Renal pelvis (tissue), 12 donors: ENCODE measurements at places on chromosomes 7 and 10. TPM values are rescaled to one million over a fixed set of nuclear protein-coding genes. Genes with fewer than 3 reads are reported as not detected.

SPAM1 gene
- not detected for polyA plus RNA-seq

SGMS1 gene
- 53.0 TPM for polyA plus RNA-seq

PDE6C gene
- polyA plus RNA-seq: 1.7 TPM

DNA sequence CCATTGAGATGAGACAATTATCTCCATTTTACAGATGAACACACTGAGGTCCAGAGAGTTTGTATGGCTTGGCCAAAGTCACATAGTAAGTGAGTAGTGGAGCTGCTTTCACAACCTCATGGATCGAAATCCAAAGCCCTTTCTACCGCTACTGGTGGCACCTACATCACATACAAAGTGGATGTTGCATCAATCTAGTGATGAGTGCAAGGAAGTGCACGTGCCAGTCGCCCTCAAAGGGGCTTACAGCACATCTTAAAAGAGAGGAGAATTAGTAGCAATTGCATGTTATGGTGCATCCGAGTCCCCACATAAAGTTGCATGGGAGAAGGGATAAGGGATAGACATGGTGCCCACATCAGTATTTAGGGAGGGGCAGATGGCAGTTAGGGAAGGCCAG lies 31.0 kb upstream of the GPR26 start:
- DNase-seq: no peak

GRCh38 chr7:68547181-68547580 lies 1051.1 kb upstream of the AUTS2 start:
- no peak for DNase-seq

GRCh38 chr10:46251857-46252847 lies 34.6 kb upstream of the ANTXRL start:
- no peak for DNase-seq

- DNase-seq: no peak
These were observed 46.9 kb upstream of the SFMBT2 start for GRCh38 chr10:7457478-7458316.

PDK4 gene
- 17.6 TPM for polyA plus RNA-seq

RAPGEF5 gene
- 32.0 TPM for polyA plus RNA-seq

DNA sequence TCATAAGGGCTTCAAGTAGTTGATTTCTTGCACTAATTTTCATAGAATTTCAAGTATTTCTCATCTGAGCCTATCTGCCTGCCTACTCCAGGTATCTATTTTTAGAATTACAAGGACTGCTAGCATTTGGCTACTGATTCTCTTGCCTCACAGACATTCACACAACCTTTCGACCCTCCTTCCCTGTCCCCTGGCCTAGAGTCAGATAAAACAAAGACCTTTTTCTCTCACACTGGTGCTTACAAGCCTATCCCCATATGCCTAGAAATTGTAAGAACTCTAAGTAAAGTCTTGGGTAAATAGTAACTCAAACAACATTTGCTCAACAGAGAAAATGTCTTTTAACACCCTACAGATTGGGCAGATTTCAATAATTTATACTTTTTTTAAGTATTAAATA lies 6.3 kb downstream of the GPAM start:
- DNase-seq: no peak

- no peak for DNase-seq
These were observed 11.6 kb downstream of the ABCA13 start for GRCh38 chr7:48182718-48183369.

DNA sequence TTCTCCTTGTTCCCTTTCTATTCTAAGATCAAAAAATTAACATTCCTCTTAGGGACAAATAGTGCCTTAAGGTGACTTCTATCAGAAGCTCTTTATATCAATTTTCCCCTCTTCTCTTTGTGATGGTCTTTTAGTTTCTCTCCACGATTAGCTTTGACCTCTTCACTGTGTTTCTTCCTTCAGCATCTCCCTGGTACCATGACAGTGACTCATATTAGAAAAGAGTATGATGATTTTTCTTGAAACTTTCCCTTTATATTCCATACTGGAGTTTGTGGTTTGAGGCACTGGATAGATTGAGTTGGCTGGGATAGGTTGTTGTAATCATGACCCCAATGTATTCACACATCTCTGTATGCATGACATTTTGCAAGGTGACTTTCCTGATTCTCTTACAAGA lies 335.6 kb upstream of the GLI3 start:
- no peak for DNase-seq

CDK14 gene
- polyA plus RNA-seq: 29.1 TPM

SPDYE1 gene
- 0.40 TPM for polyA plus RNA-seq

INPP5A gene
- 31.5 TPM for polyA plus RNA-seq

DNA sequence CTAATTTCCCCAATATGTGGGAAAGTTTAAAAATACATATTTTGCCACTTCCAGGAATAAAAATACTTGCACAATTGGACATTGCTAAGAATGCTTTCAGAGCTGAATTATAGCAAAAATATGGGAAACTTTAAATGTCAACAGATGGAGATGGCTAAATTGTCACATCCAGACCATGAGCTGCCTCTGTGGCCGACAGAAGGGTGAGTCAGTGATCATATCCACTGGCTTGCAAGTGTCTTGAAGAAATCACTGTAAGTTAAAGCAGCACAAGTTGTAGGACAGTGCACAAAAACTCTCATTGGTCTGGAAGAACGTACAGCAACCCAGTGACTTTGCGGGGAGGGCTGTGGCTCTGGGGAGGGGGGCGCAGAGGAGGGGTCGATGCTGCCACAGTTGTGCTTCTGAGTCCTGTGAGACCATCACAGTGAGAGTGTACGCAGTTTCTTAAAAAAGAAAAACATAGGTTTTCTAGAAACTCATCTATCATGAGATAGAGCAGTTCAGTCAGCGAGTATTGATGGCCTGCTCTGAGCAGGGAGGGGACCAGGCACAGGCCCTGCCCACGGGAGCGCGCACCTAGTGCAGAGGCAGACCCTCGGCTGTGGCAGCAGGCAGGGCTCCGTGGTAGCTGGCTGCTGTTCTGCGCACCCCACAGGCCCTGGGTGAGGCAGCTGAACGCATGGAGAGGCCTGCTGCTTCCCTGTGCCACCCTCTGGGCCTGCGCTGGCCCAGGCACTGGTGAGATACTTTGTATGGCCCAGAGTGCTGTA lies 25.5 kb downstream of the LRRC27 start:
- no peak for DNase-seq

DNA sequence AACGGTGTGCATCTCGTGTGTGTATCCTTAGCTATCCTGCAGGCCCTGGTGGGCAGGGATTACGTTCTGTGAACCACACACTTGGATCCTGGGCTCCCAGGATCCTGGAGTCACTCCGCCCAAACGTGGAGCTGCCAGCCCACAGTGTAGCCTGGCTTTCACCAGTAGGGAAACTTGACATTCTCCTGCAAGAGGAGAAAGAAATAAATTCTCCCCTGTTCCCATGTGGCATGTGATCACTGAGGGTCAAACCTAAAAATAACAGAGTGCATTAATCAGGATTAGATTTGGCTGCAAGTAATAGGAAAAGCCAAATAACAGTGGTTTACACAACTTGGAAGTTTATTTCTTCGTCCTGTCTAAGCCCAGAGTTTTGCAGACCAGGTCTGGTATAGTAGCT lies 32.3 kb downstream of the PALD1 start:
- no peak for DNase-seq

- DNase-seq: no peak
These were observed 19.8 kb upstream of the ALOX5 start for GRCh38 chr10:45354261-45354660.

GRCh38 chr10:5897504-5897903 lies 7.5 kb downstream of the FBH1 start:
- DNase-seq: no peak

C7orf33 gene
- polyA plus RNA-seq: not detected

RFC2 gene
- 37.8 TPM for polyA plus RNA-seq

SLC13A1 gene
- 25.5 TPM for polyA plus RNA-seq

RSBN1L gene
- polyA plus RNA-seq: 33.0 TPM

CTTNBP2 gene
- 32.1 TPM for polyA plus RNA-seq

- DNase-seq: no peak
These were observed 254.8 kb downstream of the HGF start for GRCh38 chr7:81515009-81515408.

GRCh38 chr10:46557319-46558121 lies 1.1 kb upstream of the GPRIN2 start:
- no peak for DNase-seq

GRCh38 chr10:20396205-20396604 lies 500.9 kb downstream of the NEBL start:
- DNase-seq: no peak

DNA sequence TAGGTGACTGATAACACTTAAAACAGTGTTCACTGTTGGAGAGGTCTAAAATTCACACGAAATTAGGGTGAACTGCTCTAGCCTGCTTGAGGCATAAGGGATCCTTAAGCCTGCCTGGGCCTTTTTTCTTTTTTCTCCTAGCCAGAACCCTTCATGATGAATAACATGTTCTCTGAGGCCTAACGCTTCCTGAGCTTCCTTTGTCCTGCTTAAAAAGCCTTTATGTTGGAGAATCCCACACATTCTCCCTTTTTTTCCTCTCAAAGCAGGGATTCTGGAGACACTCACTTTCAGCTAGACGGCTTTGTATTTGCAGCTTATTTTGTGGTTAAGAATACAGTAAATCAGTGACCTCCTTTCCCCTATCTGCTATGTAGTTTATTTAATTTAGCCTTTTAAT lies 354.7 kb upstream of the PHF14 start:
- no peak for DNase-seq

- no peak for DNase-seq
These were observed 83.9 kb upstream of the SDK1 start for GRCh38 chr7:3217166-3217565.

- DNase-seq: no peak
These were observed 15.8 kb downstream of the CNPY1 start for GRCh38 chr7:155530601-155531000.

GRCh38 chr7:37494926-37495325 lies 46.3 kb upstream of the ELMO1 start:
- no peak for DNase-seq

UPK3B gene
- 5.8 TPM for polyA plus RNA-seq

DNA sequence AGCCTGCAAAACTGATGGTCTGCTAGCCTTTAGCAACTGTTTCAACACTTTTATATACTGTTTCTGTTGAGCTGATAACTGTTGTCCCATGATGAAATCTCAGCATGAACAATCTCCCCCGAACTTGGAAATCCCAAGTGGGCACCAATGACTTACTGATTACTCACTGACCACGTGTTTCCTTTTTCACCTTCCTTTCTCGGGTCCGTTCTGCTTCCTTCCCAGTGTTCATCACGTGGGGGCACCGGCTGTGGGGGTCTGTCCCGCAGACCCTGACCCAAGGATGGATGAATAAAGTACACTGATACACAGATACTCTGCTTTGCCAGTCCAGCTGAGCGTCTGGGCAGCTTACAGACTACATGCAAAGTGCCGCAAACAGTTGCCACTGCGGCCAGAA lies 39.0 kb upstream of the RASGEF1A start:
- no peak for DNase-seq

GRCh38 chr7:1672851-1673486 lies 2.9 kb downstream of the ELFN1 start:
- no peak for DNase-seq

SPDYE9 gene
- polyA plus RNA-seq: 1.1 TPM

RNLS gene
- polyA plus RNA-seq: 18.4 TPM

GRCh38 chr10:20289070-20289828 lies 473.0 kb downstream of the PLXDC2 start:
- DNase-seq: no peak

- DNase-seq: no peak
These were observed 21.3 kb downstream of the ZNF107 start for GRCh38 chr7:64687249-64687648.
